Fibroblast of lung (primary cell): ENCODE measurements at places on chromosomes 2 and 18. TPM values are rescaled to one million over a fixed set of nuclear protein-coding genes. Genes with fewer than 3 reads are reported as not detected.

KIAA2012 gene
- under 0.01 TPM in 1 of 2 replicates, not detected in the other for total RNA-seq

SYT4 gene
- total RNA-seq = not detected in 2 replicates

ZNF385B gene
- under 0.01 TPM in 1 of 2 replicates, not detected in the other for total RNA-seq

GLI2 gene
- 3.3 TPM in 2 replicates for total RNA-seq

MDH1 gene
- 126 and 159 TPM in 2 replicates for total RNA-seq

CCDC141 gene
- total RNA-seq = under 0.01 and 0.17 TPM in 2 replicates

EFEMP1 gene
- total RNA-seq = 467 and 615 TPM in 2 replicates

SLC1A4 gene
- 13.1 and 20.8 TPM in 2 replicates for total RNA-seq

TIGD1 gene
- 2.1 and 4.0 TPM in 2 replicates for total RNA-seq

ARL6IP6 gene
- total RNA-seq = 16.2 and 19.0 TPM in 2 replicates

MSTN gene
- total RNA-seq = 0.26 and 3.1 TPM in 2 replicates

CCL20 gene
- total RNA-seq = not detected in 2 replicates

ANKRD30BL gene
- total RNA-seq = not detected in 2 replicates

CROCC2 gene
- 0.33 and 0.51 TPM in 2 replicates for total RNA-seq

SERPINB4 gene
- not detected in 2 replicates for total RNA-seq

ARHGAP25 gene
- 3.1 and 5.8 TPM in 2 replicates for total RNA-seq

ANKZF1 gene
- 28.8 and 32.7 TPM in 2 replicates for total RNA-seq

COLEC12 gene
- 24.8 and 60.6 TPM in 2 replicates for total RNA-seq
